Naive thymus-derived CD8-positive, alpha-beta T cell (primary cell): ENCODE measurements at places on chromosomes 1 and 21.

DNA sequence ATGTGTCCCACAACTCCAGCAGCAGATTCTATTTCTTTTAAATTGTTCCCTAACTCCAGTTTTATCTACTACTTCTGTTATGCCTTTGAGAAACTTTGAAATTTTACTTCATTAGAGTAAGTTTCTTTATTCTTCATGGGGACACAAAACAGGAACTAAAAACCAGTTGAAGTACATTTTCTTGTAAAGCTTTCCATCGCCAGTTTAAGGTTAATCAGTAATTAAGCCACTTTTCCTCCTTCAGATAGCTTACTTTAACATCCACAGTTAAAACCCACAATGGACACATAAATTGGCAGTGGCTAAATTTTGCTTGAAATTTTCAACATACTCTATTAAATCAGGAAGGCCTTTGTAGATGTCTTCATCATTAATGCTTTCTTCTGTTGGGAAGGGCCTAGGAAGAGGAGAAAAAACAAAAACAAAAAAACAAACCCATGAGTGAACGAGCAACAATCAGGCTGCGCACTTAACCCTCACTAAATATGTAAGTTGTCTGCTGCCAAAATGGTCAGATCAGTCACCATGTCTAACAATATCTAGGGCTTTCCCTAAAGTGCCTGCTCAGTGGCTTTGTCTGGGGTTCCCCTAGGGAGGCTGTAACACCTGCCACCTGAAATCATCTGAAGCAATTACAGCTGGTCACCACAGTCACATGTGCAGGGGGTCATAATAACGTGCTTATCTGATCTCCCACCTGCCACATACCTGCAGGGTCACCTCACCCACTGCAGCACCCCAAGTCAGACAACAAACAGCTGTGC, 187.9 kb downstream of the VAV3 start:
- DNase-seq = no peak

DNA sequence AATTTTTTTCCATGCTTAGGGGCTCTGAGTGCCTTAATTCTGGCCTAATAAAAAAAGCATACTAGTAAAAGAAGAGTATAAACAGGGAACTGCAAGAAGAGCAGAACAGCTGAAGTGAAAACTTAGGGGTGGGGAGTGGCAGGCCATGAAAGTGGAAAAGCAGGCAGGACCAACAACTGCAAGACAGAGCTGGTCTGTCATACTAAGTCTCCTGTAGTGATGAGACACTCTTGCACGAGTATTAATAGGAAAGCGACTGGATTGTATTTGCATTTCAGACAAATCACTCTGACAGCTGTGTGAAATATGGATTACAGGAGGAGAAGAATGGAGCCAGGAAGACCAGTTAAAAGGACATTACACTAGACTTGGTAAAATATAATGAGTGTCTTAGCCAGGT, 449.9 kb downstream of the NUF2 start:
- no peak for DNase-seq

DNA sequence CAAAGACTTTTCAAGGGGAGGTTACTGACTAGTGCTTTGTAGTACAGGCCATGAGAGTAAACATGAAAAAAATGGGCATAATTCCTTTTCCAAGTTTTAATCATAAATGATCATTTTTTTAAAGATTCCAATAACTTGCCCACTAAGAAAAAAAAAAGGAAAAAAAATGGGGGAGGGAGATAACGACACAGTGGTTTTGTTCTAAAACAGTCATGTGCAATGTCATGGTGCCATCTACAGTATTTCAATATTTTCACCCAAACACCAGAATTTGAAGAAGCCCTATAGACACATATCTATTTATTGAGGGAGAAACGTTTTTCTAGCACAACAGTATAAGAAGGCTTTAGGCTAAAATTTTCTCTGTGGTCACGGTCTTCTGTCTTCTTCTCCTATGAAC, 250.2 kb downstream of the LTN1 start:
- no peak for DNase-seq

DNA sequence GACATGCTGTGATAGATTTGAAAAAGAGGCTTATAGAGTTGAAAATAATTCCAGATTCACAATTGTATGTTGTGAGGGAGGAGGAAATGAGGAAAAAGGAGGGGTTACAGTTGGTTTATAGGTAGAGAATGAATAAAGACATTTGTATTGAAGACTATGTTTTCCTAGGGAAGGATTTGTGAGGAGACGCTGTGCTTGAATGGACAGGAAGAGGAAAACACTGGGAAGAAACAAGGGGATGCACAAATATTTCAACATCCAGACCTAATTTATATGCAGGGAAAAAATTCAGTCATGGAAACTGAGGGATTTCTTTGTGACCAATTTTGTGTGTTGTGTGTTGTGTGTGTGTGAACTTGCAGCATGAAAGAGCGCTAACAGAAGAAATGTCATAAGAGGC, 92.6 kb upstream of the B3GALT2 start:
- no peak for DNase-seq

GRCh38 chr1:227370533-227371254, 52.4 kb upstream of the CDC42BPA start:
- no peak for DNase-seq

- DNase-seq = no peak
Measured at GRCh38 chr1:32539584-32540571, 651 bp downstream of the ZBTB8A start.

GRCh38 chr1:63024132-63024531, 240.2 kb downstream of the ATG4C start:
- DNase-seq = no peak

DNA sequence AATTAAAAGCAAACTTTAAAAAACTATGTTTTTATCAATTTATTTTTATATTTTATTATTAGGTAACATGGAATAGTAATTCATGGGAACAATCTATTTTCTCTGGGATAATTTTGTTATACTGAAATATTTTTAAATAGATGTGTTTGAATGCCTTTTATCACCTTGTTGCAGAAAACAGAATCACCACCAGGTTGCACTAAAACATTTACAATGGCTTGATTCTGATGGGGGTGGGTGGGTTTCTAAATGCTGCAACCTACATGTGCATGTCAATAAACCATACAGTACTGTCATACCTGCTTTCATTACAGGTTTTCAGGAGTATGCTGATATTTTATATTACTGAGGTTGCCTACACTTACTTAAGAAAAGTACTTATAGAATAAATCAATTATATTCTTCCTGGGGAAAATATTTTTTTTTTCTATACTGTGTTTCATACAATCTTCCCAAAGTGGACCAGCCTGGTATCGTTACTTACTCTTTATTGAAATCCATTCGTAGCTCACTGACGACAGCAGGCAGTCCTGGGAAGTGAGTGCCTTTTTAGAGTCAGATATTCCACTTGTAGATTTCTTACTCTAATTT, 132.8 kb downstream of the PTPRC start:
- no peak for DNase-seq

DNA sequence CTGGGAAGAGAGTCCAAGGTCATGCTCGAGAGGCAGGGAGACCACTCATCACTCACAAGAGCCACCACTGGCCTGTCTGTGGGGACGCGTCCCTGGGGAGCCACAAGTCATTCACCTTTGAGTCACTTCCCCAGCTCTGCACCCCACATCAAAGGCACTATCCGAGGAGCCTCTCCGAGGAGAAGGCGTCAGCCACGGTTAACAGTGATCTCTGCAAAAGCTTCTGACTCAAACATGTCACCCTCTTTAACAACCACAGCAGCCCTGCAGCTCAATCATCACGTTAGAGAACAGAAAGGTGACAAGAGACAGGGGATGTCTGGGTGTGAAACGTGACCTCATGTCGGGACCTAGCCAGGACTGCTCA, 9.0 kb downstream of the LRRC47 start:
- no peak for DNase-seq

DNA sequence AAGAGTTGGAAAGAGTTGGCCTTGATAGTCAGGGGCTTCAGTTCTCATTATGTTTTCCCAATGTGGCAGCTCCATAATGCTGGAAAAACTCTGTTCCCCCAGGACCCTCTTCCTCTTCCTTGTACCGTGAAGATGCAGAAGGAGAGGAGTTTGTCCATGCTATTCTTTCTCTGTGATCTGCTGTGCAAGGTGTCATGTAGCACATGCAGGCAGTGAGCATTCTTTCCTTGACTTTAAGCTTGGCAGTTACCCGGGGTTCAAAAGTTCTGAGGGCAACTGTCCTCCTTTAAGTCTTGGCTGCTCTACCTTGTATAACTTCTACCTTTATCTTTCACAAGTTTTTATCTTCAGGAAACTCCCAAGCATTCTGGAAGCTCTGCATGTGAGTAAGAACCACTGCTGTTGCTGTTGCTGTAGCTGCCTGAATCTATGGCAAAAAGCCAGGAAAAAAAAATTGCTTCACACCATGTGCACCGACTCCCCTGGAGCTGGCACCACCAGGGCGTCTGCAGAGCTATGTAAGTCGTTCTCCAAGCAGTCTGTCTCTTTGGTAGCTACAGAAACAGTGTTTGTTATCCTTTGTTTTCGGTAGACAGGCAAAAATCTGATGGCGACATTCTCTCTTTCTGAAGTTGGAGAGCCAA, 42.7 kb upstream of the SLC16A1 start:
- no peak for DNase-seq

- DNase-seq = peak; percentile 59
Measured at GRCh38 chr1:39799770-39800470, 11.3 kb upstream of the BMP8B start.

DNA sequence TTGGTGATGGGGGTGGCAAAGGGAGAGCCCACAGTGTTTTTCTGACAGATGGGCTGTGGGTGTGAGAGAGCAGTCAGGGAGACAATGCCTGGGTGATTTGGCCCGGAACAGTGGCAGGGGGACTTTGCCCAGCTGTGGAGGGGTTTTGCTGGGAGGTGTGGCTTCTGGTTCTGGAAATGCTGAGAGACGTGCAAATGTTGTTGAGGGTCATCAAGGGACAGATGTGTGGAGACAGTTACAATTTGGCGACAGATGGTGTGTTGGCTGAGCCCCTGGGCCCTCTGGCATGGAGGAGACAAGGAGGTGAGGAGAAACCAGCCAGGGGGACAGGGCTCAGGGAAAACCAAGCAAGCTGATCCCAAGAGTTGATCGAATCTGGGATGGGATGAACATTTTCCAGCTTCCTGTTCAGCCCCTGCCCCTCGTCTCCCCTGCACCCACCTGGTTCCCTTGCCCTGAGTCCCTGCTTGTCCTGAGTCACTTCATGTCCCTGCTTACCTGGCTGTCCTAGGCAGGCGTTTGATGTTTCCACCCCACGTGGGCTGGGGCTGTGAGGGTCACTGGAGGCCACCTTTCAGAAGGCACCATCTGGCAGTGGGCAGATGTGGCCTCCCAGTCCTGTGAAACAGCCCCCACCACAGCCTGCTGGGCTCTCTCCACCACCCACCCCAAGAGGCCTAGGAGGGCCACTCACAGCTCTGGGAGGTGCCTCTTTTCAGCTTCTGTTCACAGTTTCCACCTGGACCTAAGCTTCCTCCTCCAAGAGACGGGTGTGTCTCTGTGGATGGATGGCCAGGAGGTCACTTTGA, 15.8 kb upstream of the ZNF678 start:
- DNase-seq = no peak
